ENCODE measurements at places on chromosomes 6 and 20. TPM values are rescaled to one million over a fixed set of nuclear protein-coding genes. Genes with fewer than 3 reads are reported as not detected.

OPRL1 gene
- total RNA-seq = 1.0 TPM

MATN4 gene
- total RNA-seq = not detected

FRK gene
- 0.07 TPM for total RNA-seq

NRSN2 gene
- total RNA-seq = 41.0 TPM

GDAP1L1 gene
- not detected for total RNA-seq

HLA-DOA gene
- under 0.01 TPM for total RNA-seq

WFDC2 gene
- not detected for total RNA-seq

BCAS4 gene
- 1.0 TPM for total RNA-seq

CHRNA4 gene
- not detected for total RNA-seq

SYNDIG1 gene
- not detected for total RNA-seq

CDH26 gene
- total RNA-seq = not detected

HLA-DQA1 gene
- total RNA-seq = not detected

HRH3 gene
- not detected for total RNA-seq

C2 gene
- total RNA-seq = not detected

ULBP3 gene
- 19.4 TPM for total RNA-seq

HLA-DQB1 gene
- total RNA-seq = not detected

TSBP1 gene
- not detected for total RNA-seq

AKAP7 gene
- total RNA-seq = 5.6 TPM

LCA5 gene
- 7.3 TPM for total RNA-seq

BPIFB1 gene
- total RNA-seq = not detected

DAAM2 gene
- under 0.01 TPM for total RNA-seq

ABHD16A gene
- 30.5 TPM for total RNA-seq

ADAM33 gene
- total RNA-seq = not detected

HFE gene
- 5.4 TPM for total RNA-seq

LY6G5B gene
- 5.7 TPM for total RNA-seq

PTK7 gene
- 2.7 TPM for total RNA-seq

IMPG1 gene
- not detected for total RNA-seq

SLPI gene
- total RNA-seq = not detected

PLCB1 gene
- total RNA-seq = 74.5 TPM

CST4 gene
- not detected for total RNA-seq

SLC22A23 gene
- 5.8 TPM for total RNA-seq

PRND gene
- 1.2 TPM for total RNA-seq

TFEB gene
- total RNA-seq = 1.7 TPM

ARMH2 gene
- total RNA-seq = not detected

DPPA5 gene
- not detected for total RNA-seq

C6orf132 gene
- total RNA-seq = not detected

SLC17A1 gene
- total RNA-seq = not detected

FOXO3 gene
- total RNA-seq = 17.6 TPM

PPARD gene
- 6.6 TPM for total RNA-seq

MPC1 gene
- total RNA-seq = 31.3 TPM

HNF4A gene
- total RNA-seq = not detected

MEI4 gene
- not detected for total RNA-seq

ATXN1 gene
- 32.1 TPM for total RNA-seq

C4A gene
- total RNA-seq = 1.6 TPM

SS18L1 gene
- total RNA-seq = 12.9 TPM

GLP1R gene
- not detected for total RNA-seq

ANKRD6 gene
- total RNA-seq = 9.1 TPM

RAET1L gene
- not detected for total RNA-seq

CTCFL gene
- not detected for total RNA-seq

E2F1 gene
- total RNA-seq = 10.1 TPM

BHLHE23 gene
- total RNA-seq = not detected

ZSCAN9 gene
- total RNA-seq = 17.3 TPM

CAGE1 gene
- total RNA-seq = under 0.01 TPM
